ENCODE measurements at places on chromosomes 12 and 14.

DNA sequence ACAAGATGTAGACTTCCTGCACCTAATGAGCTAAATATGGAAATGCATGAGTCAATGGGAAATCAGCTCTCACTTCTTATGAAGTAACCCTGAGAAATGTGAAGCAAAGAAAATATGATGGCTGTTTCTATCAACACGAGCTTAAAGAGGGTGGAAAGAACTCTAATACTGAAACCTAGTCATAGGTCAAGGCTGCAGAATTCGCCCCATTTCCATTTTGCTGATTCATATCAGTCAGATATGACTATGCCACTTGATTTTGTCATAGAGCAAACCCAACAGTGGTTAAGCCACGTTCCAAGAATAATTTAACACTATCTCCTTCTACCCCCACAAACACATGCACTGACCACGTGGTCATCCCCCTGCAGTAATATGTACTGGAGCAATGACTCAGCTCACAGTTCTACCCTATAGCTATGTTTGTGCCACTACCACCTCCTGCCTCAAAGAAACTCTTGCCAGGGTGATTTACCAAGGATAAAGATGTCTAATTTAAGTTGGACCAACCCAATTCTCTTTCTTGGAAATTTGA lies 157.5 kb downstream of the TMTC3 start:
- no peak for DNase-seq

GRCh38 chr14:20652996-20653975 lies 11.8 kb upstream of the OR6S1 start:
- peak; percentile 90 for DNase-seq

- DNase-seq: no peak
Observed at GRCh38 chr12:4221258-4221620, 52.3 kb upstream of the CCND2 start.

DNA sequence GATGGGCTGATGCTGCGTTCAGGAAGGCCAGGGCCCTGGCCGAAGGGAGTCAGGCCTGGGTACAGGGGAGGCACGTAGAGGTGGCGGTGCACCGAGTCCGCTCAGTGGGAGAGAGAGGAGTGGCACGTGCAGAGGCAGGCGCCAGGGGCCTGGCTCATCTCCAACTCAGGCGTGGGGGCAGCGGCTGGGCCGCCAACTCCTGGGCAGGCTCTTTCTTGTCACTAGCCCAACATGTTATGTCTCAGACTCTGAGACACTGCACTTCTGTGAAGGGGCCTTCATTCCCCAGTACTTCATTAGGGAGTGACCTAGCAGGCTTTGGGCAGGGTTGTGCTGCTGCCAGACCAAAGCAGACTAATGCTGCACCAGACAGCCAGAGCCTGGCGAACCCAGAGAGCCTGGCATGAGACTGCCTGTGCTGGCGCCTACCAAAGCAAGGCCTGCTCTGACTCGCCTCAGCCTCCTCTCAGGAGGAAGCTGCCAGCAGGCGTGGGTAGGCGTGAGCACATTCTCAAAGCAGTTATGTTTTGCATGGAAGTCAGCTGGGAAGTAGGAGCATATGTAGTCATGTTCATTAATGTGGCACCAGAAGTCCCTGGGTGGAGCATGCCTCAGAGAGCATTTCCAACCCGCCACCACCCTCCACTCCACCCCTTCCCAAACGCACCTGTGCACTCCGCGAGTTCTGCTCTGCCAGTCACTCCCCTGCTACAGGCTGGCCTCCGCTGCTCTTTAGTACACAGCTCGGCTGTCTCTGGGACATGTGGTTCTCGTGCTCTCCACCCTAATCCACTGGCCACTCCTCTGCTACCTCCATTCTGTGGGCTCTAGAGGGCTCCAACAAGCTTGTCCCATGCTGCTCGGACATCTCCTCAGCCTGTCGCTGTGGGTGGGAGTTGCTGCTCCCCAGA lies 9.7 kb downstream of the CKB start:
- no peak for DNase-seq

- DNase-seq: no peak
Observed at GRCh38 chr14:99874306-99874705, 81.1 kb downstream of the EML1 start.

DNA sequence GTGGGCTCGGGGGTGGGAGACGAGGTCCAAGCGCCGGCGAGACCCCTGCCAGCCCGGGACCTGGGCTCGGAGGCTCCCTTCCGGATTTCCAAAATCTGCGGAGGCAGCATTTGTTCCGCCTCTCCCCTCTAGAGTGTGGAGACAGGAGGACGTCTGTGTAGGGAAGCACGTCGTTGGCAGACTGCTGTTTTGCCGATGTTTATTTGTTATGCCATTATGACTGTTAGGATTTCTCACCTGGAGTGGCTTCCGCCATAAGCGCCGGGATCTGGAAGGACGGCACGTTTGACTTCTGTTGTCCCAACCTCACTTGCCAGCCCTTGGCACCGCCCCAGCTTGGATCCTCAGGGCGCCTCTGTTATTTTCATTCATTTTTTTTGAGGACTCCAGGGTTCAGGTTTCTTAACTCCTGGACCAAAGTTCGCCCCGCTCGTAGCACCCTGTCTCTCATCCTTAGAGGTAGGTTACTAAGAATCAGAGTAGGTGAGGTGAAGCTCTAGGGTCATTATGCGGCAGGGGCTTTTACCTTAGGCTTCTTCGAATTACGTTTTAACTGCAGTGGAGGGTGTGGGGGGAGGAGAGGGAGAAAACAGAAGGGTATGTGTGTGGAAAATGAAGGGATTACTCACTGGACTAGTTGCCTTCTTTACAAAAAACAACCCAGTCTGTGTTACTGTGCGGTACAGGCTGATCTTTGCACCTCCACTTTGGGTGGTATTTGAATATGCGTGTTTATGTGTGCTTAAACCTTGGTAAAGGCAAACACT lies 547 bp upstream of the PYGL start:
- DNase-seq: peak; percentile 63

DNA sequence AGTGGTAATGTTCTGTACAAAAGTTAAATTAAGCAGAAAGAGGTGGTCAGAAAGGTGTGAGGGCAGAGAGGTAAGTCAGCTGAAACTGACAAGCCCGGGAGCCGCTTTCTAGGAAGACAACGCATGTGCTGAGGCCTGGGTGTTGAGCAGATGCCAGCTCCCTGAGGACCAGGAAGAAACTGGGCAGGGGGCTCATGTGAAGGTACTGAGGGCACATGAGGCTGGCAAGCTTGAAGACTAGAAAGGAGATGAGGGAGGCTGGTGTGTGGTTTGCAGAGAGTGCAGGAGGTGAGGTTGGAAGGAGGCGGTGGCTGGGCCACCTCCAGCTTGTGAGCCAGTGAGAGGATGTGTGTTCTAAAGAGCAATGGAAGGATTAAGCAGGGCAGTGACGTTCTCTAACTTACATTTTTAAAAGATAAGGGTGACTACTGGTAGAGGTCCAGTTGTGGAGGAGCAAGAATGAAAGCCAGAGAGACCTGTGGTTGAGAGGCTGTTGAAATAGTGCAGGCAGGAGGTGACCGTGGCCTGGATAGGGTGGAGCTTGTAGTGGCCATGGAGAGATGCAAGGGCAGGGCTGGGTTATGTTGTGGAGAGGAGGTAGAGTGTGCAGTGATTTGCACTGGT lies 29.1 kb downstream of the ZNF664 start:
- DNase-seq: peak; percentile 46

GRCh38 chr12:132366341-132366861 lies 37.0 kb upstream of the GALNT9 start:
- DNase-seq: no peak

DNA sequence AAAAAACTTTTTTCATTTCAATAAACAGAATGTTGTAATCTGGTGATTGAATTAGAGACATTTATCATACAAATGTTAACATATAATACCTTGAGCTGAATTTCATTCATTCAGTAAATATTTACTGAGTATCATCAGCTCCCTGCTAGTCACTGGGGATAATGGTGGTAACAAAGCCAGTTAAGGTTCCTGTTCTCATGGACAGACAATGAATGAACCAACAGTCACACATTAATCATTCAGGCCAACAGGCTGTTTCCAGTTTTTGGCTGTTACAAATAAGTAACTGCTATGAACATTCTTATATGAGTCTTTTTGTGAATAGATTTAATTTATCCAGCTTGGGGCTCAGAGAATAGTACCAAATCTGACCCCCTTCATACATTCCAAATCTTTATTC lies 13.5 kb downstream of the EXD2 start:
- DNase-seq: no peak

- no peak for DNase-seq
Observed at GRCh38 chr12:12156116-12156515, 85.4 kb downstream of the BCL2L14 start.

DNA sequence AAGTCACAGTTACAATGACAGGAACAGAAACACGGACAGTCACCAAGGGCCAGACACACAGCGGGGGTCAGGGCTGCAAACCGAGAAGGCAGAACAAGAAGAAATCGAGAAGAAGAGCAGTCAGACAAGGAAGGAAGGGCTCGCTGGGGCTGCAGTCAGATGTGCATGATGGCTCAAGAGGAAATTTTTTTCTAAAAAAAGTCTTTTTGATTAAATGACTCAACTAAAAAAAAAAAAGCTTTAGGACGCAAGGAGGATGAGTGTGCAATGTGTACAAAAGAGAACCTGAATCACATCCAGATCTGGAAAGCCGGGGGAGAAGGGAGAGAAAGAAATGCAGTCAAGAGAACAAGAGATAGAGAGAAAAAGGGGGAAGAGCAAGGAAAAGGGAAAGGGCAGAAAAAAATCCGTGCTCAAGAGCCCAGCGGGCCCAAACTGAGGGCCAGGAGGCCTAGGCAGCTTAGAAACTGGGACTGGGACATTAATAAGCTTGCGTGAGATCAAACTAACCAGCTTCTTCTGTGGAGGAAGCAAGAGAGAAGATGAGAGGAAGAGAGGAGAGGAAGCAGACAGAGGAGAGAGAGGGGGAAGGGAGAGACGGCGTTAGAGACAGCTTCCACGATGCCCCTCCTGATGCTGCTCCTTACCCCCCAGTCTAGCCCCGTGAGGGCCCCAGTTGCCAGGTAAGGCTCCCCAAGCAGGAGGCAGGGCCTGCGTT lies 6.7 kb downstream of the IFFO1 start:
- DNase-seq: no peak

DNA sequence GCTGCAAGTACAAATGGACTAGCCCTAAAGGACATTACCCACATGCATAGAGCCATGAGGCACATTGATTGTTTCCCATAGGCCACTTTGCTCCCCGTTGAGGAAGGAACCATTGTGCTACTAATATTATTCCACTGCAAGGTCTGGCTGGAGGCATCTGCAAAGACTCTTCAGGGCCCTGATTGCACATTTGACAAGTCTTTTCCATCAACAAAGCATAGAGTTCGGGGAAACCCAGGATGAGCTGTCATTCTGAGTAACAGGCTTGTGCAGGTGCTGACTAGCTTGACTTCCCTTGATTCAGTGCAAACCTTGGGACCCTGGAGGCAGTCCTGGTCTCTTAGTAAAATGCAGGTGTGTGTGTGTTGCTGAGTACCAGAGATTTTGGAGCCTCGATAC lies 73.8 kb downstream of the SUSD6 start:
- DNase-seq: no peak

GRCh38 chr12:117318591-117318990 lies 42.8 kb downstream of the NOS1 start:
- DNase-seq: no peak

- DNase-seq: no peak
Observed at GRCh38 chr14:34794217-34794616, 79.8 kb upstream of the CFL2 start.

DNA sequence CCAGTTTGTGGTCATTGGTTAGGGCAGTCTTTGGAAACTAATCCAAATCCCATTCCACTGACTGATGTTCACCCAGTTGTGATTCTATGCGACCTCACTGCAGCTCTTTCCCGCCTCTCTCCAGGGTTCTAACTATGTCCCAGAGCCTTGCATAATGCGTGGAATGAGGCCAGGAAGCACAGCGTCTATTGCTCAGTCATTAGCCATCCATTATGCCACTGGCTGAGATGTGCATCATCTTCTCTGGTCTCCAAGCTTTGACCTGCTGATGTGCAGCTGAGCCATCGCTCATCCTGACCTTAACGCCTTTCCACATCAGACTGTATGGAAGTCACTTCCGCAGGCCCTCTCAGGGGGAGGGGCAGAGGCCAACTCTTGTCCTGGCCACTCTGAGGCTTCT lies 115.4 kb upstream of the VRK1 start:
- no peak for DNase-seq

DNA sequence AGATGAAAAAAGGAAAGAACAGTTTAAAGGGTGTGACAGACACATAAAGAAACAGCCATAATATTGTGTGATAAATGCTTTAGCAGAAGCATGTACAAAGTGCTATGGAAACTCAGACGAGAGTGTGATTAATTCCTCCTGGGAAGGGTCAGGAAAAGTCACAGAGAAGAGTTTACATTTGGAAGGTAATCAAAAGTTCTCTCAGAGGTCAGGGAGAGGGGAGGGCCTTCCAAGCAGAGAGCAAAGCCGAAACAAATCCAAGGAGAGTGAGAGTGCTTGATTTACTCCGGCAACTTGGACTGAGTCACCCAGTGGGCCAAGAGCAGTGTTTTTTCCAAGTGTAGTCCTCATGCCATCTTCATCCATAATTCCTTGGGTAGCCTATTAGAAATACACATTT lies 108.3 kb downstream of the IGF1 start:
- DNase-seq: no peak

- no peak for DNase-seq
Observed at GRCh38 chr12:110062241-110062640, 13.9 kb upstream of the C12orf76 start.

GRCh38 chr12:101200824-101201223 lies 9.2 kb downstream of the SLC5A8 start:
- no peak for DNase-seq

GRCh38 chr14:93775744-93776143 lies 12.5 kb downstream of the PRIMA1 start:
- DNase-seq: no peak

DNA sequence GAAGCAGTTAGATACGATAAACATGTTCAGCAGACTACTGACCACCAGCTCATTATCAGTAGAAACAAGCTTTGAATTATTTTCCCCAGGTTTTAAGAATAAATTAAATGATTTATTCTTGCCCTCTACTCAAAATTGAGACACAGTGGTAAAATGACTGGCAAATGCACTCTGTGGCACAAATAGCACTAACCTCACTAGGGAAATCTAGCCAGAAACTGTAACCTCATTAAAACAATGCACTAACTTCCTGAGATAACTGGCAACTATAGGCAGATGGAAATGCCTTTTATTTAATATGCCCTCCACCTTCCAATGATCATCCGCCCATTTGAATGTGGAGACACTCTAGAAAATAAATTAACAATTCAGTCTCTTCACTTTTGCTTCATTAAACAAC lies 33.2 kb downstream of the CPNE8 start:
- no peak for DNase-seq

DNA sequence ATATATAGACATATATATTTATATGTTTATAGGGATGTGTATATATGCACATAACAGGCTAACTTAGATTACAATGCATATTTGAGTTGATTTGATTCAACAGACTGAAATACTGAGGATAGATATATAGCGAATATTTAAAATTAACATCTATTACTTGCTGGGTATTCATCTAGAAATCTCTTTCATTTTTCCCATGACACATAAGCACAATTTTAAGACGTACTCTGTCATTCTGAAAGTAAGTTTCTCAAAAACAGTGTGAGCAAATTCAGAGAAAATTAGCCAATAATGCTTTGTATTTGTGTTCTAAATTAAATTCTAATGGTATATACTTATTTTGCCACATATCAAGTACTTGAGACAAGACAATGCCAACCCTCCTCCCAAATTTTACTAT lies 907.5 kb upstream of the MDGA2 start:
- no peak for DNase-seq
